ENCODE measurements at places on chromosomes 5 and 9. TPM values are rescaled to one million over a fixed set of nuclear protein-coding genes. Genes with fewer than 3 reads are reported as not detected.

DNA sequence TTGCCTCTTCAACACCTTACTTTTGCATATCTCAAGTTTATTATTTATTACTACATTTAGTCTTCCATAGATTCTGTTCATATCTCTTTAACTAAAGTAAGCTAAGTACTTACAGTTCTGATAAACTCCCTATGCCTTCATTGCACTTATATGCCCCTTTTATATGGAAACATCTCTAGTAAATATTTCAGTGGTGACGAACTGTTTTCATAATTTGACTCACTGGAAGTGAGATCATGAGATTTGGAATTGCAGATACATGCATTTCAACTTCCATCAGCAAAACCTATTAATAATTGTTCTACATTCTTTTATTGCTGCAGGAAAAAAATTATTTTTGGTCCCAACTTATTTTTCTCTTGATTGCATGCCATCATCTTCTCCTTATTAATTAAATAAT lies 263.5 kb downstream of the CD180 start:
- H3K27me3 ChIP-seq = no peaks in the 10 kb centered on the region
- H3K36me3 ChIP-seq = no peaks in the 10 kb centered on the region
- H3K4me3 ChIP-seq = no peak overlapping the region
- no peak for DNase-seq
- H3K4me1 ChIP-seq = no peaks in the 10 kb centered on the region

DNA sequence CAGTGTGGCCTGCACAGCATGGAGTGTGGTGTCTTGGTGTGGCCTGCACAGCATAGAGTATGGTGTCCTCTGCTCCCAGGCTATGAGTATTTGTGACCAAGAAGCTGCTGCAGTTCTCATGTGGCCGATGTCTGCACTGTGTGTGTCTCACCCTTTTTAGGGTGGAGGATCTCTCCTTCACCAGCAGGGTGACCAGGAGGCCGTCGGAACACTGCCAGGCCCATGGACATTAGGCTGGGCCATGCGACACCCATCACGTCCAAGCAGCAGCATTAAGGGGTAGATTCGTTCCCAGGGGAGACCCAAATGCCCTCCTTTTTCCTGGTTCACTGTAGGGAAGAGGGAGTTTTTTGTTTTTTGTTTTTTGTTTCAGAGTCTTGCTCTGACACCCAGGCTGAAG lies 115.3 kb upstream of the SPIN1 start:
- H3K4me1 ChIP-seq = no peaks in the 10 kb centered on the region
- no peaks in the 10 kb centered on the region for H3K27me3 ChIP-seq
- DNase-seq = no peak
- H3K4me3 ChIP-seq = no peak overlapping the region

DNA sequence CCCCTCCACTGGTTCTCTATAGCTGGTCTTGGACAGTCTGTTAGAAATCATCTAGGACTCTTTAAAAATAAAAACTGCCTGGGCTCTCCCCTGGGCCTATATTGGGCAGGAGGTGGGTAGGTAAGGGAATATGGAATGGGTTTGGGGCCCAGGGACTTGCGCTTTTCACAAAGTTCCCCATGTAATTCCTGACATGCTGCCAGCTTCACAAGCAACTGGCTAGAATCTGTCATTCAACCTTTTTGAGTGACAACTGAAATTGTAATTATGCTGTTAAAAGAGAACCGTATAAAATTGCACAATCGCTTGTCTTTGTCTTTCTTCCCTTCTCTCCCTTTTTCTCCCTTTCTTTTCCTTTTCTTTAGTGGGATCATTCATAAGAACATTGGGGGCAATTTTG lies 603.1 kb downstream of the EBF1 start:
- no peak overlapping the region for H3K4me3 ChIP-seq
- no peak overlapping the region for H3K27ac ChIP-seq
- H3K27me3 ChIP-seq = no peaks in the 10 kb centered on the region
- H3K36me3 ChIP-seq = no peaks in the 10 kb centered on the region

The GCNT1 gene
- 63.6 TPM for total RNA-seq

The SPATA31A3 gene
- total RNA-seq = not detected
